ENCODE measurements at places on chromosomes 11 and 22. TPM values are rescaled to one million over a fixed set of nuclear protein-coding genes. Genes with fewer than 3 reads are reported as not detected.

- DNase-seq: no peak
Measured at GRCh38 chr11:82848829-82849228, 51.4 kb downstream of the PRCP start.

- DNase-seq: no peak
Measured at GRCh38 chr22:40363059-40363458, 7.3 kb upstream of the SGSM3 start.

DNA sequence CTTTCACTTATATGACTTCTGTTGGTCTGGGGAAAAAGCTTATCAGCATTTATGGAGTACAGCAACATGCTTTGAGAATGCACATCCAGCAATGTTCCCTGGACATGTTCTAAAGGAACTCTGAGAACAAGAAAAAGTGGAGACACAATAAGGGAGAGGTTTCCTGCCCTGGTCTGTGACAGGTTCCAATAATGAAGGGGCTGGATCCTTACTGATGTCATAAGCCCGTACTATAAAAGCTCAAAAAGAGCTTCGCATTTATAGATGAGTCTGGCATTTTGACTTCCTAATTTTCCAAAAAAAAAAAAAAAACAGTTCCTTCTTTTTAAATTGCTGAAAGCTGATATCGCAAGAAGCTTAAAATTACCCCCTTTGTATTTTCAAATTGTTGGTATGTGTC is 129.1 kb downstream of the MPPED2 start:
- DNase-seq: no peak

DNA sequence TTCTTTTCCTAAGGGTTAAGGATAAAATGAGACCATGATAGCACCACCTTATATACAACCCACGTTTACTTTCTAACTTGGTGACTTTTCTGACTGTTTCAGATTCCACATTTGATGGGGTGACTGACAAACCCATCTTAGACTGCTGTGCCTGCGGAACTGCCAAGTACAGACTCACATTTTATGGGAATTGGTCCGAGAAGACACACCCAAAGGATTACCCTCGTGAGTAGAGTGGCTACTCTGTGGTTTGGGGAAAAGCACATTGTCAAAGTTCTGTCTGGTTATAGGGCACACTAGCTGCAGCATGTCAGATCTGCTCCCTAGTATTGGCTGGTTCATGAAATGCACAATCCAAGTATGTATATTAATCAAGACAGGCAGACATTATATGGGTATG is 117.3 kb downstream of the SPON1 start:
- no peak for DNase-seq

DNA sequence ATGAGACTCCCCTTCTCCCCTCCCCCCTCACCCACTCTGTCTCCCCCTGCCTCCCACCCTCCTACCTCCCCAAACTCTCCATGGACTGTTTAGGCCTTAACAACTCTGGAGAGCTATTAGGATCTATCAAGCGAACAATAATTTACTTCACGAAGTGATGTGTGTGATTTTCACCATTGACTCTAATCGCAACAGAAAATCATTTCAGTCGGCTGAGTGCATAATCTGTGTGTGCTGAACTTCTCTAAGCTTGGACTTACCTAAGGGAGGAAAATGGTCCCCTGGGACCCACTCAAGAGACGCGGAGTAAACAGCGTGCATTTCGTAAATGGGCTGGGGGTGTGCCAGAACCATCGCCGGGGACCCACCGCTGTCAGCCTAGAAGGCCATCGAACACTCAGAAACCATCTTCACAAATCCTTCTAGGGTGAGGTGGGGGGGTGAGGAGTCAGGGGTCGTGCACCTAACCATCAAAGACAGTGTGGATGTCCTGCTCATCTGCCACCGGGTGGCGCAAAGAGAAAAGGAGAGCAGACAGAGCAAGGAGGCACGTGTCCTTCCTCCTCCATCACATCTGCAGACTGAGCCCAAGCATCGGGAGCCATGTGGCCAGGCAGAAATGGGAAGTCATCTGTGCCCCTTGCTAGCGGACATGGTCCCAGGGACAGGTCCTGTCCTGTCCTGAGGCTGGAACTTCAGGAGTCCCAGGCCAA is 62.1 kb upstream of the NUP50 start:
- DNase-seq: peak; percentile 88

- DNase-seq: no peak
Measured at GRCh38 chr11:8025816-8026215, 38.7 kb downstream of the EIF3F start.

DNA sequence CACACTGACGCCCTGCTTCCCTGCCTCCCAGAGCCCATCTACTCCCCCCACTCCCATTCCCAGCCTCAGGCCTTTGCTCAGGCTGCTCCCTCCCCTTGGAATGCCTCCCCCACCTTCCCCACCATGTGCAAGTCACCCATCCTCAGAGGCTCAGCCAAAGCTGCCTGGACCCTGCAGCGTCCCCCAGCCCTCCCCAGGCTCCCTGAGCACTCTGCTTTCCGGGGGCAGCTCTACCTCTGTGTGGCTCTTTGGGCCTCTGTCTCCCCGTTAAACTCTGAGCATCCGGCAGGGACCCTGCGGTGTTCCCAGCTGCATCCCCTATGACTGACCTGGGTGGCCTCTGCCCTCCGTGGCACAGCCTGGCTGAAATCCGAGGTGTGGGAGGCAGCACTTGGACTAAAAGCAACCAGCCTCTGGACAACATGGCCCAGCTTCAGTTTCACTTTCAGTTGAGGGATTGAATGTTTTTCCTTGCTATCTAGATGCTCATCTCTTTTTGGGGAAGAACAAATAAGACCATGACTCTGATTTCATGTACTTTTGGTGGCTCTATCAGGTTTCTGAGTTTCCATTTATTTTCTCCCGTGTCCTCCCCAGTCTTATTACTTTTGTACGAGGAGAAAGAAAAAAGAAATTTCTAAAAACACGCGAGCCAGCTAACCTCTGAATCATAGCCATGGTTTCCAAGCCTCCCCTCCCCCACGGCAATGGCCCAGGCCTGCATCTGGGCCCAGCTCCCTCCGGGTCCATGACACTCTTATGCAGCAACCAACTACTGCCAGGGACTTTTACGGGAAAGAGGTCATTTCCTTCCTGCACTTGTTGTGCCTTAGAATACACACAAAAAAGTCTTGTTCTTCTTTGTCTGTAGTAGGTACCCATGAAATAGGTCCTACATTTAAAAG is 3.8 kb downstream of the APOL3 start:
- peak; percentile 74 for DNase-seq

GRCh38 chr11:74492084-74492483 is 1.4 kb downstream of the LIPT2 start:
- DNase-seq: no peak

DNA sequence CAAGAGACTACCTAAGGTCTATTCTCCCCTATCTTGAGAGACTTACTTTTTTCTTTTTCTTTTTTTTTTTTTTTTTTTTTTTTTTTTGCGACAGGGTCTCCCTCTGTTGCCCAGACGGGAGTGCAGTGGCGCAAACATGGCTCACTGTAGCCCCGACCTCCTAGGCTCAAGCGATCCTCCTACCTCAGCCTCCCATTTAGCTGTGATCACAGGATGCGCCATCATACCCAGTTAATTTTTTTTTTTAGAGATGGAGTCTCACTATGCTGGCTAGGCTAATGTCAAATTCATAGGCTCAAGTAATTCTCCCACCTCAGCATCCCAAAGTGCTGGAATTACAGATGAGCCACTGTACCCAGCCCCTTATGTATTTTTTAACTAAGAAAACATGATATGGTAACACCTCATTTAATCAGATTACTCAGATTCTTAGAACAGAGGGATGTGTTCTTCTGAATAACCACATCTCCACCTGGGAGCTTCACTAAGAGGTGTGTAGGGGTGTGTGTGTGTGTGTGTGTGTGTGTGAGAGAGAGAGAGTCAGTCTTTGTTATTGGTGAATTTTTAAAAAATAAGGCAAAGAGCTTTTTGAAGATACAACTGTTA is 102.9 kb downstream of the USP35 start:
- DNase-seq: no peak

DNA sequence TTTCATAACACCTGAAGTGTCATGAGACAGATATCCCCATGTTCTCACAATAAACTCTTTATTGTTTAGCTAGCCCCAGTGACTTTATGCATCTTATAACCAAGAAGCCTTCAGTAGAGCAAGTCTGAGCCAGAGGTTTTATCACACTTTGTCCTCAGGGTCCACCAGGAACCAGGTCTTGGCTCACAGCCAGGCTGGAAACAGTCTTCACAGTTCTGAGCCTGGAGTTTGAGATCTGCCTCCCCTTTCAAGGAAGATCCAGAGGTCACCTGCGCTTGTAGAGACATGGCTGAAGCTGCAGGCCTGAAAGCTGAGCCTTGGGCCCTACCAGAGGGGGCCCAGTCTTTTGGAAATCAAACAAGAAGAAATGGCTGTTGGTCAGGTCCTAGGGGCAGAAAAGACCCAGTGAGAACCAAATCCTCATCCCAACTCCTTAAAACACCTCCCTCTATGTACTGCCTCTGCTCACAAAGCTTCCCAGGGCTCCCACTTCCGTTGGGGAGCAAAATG is 3.5 kb downstream of the RRP8 start:
- DNase-seq: peak; percentile 20

The ZBED5 gene
- 50.0 TPM for total RNA-seq

The SESN3 gene
- total RNA-seq: 21.1 TPM

The BRSK2 gene
- 10.3 TPM for total RNA-seq

The EXPH5 gene
- 5.8 TPM for total RNA-seq

The PRR33 gene
- total RNA-seq: not detected

Data from endodermal cell (in vitro differentiated cells).